Heart left ventricle (tissue), 16 donors: ENCODE measurements at places on chromosomes 5 and 9. TPM values are rescaled to one million over a fixed set of nuclear protein-coding genes. Genes with fewer than 3 reads are reported as not detected.

BRIX1 gene
- 10.2 TPM for polyA plus RNA-seq

PGM5 gene
- 81.7 TPM for polyA plus RNA-seq

DCTN3 gene
- polyA plus RNA-seq, result 73.8 TPM

SAXO1 gene
- not detected for polyA plus RNA-seq

ADAMTS13 gene
- polyA plus RNA-seq, result 0.64 TPM

LCN6 gene
- 101 TPM for polyA plus RNA-seq

CENPK gene
- polyA plus RNA-seq, result 0.78 TPM

COL15A1 gene
- 30.8 TPM for polyA plus RNA-seq

MYOT gene
- polyA plus RNA-seq, result 9.7 TPM

CTNNAL1 gene
- 54.4 TPM for polyA plus RNA-seq

ADRA1B gene
- 3.9 TPM for polyA plus RNA-seq

SPINK1 gene
- 0.50 TPM for polyA plus RNA-seq

ANKRD34B gene
- polyA plus RNA-seq, result not detected

PDE8B gene
- polyA plus RNA-seq, result 1.1 TPM

STPG3 gene
- not detected for polyA plus RNA-seq

IFNA2 gene
- polyA plus RNA-seq, result not detected

EEIG1 gene
- 10.4 TPM for polyA plus RNA-seq
